ENCODE measurements at places on chromosomes 13 and 19.

DNA sequence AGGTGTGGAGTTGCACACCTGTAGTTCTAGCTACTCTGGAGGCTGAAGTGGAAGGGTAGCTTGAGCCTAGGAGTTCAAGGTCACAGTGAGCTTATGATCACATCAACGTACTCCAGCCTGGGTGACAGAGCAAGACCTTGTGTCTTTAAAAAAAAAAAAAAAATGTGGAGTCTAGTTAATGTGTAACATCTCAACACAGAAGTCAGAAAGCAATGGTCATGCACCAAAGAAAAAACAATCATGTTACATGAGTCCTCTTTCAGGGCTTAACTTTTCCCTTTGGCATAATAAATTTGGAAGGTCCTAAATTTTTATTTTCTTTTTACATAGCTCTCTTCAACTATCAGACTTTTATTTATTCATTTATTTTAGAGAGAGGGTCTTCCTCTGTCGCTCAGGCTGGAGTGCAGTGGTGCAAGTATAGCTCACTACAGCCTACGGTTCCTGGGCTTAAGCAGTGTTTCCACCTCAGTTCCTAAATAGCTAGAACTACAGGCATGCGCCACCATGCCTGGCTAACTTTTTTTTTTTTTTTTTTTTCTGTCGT, 22.3 kb downstream of the SETDB2 start:
- DNase-seq = no peak

DNA sequence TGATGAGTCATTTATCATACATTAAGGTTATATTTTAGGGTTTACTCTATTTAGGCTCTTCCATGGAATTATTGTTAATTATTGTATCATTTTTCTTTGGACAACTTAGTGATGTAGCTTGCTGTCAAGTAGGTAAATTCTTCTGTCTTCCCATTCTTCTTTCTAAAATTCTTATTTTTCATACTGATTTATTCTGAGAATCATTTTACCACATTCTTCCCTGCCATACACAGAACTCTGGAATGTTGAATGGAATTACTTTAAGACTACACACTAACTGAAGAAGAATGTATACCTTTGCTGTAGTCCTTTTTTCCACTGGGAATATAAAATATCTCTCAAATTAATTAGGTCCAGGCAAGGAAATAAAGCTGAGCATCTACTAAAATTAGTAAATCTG, 24.5 kb upstream of the SLC7A1 start:
- no peak for DNase-seq

DNA sequence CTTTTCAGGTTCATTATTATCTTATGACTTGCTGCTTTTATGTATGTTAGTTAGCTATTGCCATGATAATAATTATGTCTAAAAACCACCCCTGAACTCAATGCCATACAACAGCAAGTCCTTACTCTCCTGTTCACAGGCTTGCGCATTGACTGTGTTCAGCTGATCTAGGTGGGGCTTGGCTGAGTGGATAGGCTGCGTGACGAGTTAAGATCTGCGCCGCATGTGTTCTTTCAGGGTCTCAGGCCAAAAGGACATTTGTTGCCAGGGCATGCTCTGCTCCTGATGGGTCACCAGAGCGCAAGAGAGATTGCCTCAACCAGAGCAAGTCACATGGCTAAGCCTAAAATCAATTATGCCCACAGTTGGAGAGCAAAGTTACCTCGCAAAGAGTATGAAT, 859 bp downstream of the ZNF568 start:
- DNase-seq = no peak

- no peak for DNase-seq
Observed at GRCh38 chr19:4390017-4390566, 10.3 kb downstream of the SH3GL1 start.

DNA sequence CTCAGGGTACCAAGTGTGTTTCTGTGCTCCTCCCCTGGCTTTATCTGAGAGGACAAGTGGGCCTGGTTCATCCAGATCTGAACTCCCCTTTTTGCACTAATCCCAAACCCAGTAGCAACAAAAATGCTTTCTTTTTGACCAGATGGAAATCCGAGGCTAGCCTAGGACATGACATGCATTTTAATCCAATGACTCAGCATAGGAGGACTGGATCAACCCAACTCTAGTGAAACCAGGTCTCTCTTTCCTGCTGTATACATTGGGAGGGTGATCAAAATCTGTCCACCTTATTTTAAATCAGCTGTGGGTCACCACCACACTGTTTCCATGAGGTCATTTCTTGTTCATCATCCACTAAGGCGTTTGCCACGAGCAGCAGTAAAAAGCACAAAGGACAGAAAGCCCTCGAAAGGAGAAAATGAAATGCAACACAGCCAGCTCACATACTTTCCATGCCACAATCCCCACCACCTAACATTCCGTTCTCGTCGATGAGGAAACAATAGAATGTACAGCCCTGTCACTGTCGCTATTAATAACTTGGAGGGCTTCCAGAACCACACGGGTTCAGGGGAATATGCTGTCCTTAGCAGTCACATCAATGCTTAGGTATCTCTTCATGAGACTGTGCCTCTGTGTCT, 543.0 kb downstream of the IRS2 start:
- no peak for DNase-seq

GRCh38 chr19:44808463-44809371, at the start of gene BCAM:
BCAM (plus strand) TSS chr19:44809103; CDS start chr19:44809125, 22 bp downstream.
- DNase-seq = no peak

DNA sequence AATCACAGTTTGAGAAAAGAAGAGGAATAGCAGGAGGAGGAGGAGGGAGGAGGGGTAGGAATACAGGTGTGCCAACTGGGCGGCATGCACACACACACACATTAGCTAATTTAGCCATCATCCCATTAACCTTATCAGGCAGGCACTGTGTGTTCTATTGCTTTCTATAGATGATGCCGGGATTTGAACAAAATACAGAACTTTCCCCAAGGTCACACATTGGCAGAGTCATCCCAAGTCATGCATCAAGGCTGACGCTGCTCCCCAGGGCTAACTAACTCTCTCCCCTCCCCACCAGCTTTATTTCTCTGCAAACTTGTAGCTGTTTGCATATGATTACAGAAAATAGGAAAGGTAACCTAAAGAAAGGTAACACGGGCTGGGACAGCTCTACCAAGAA, 83.0 kb downstream of the NUFIP1 start:
- DNase-seq = no peak

DNA sequence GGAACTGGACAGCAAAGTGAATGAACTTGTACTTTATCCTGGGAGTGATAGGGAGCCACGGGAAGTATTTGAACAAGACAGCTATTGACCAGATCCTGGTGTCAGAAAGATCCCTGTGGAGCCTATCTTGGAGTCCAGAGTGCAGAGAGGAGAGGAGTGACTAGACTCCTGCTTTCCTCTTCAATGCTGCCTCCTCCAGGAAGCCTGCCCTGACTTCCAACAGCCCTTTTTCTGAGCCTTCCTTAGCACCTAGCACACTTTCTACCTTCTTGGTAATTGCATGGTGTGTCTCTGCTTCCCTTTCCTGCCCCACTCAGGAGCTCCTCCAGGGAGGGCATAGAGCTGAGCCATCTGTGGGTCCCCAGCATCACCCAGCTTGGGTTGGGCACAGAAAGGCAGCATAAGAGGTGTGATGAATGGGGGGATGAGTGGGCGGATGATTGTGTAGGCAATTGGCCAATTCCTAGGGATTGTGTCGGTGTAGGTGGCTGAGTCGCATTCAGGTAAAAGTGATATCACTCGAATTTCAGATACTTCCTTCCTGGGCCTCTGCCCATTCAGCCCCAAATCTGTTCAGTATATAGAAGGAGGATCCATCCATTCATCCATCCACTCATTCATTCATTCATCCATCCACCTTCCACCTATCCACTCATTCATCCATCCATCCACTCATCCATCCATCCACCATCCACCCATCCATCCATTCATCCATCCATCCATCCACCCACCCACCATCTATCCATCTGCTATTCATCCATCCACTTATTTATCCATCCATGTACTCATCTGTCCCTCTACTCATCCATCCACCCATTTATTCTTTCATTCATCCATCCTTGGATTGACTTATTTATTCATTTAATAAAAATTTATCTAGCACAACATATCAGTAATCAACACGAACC, 26.9 kb downstream of the CYP4F22 start:
- DNase-seq = no peak

DNA sequence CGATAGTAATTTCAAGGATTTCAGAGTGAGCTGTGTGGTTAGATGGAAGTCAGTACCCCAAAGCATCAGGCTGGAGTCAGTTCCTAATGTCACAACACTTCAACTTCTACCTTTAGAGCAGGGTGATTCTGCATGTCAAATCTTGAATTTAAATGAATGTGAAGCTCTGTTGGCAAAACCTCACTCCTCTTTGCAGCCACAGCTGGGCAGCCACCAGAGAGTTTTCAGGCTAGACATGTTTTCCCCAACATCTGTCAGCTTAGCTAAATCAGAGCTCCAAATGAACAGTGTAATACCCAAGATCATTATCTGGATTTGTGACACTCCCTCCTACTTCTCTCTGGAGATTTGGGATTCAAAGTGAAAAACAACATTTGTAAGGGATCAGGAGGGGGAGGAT, 33.7 kb upstream of the OLFM4 start:
- DNase-seq = no peak

- DNase-seq = no peak
Observed at GRCh38 chr19:44865196-44865767, 19.2 kb downstream of the NECTIN2 start.

- DNase-seq = no peak
Observed at GRCh38 chr13:24275041-24275440, 34.3 kb upstream of the C1QTNF9 start.

DNA sequence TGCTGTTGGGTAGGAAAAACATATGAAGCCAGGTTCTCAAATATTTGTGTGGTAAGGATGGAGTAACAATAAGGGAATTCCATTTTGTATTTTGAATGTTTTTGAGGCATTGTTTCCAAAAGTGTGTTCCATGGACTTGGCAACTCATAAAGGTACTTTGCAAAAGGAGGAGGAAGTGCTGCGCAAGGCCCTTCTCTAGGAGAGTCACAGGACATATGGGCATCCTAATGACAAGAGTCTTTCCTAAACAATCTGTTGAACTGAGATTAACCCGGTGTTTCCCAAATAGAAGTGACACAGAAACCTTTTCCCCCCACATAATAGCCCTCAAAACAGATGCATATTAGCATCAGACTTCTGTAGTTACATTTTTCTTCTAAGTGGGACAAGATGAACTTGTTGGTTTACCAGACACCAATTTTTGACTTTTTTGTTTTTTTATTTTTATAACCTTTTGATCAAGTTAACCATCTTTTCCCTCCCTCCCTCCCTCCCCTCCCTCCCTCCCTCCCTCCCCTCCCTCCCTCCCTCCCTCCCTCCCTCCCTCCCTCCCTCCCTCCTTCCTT, 209.3 kb downstream of the PCCA start:
- no peak for DNase-seq

DNA sequence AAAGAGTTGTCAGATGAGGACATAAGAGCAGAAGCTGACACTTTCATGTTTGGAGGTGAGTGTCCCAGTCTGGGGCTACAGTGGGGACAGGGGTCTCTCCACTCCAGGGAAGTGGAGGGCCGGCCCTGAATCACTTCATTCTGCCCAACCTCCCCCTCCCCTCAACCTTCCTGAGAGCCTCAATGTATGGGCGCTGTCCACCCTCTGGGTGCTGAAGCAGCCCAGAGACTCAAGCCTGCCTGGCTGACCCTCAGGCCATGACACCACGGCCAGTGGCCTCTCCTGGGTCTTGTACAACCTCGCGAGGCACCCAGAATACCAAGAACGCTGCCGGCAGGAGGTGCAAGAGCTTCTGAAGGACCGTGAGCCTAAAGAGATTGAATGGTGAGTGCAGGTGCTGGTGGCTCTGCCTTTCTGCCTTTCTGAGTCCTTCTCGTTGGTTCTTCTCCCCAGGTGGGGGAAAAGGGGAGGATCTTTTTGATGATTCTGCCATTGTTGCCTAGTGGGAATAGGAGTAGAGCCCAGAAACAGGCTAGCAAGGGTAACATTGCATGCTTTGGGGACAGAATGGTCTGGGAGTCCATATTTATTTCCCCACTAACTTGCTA, 8.8 kb downstream of the CYP4F8 start:
- DNase-seq = no peak

DNA sequence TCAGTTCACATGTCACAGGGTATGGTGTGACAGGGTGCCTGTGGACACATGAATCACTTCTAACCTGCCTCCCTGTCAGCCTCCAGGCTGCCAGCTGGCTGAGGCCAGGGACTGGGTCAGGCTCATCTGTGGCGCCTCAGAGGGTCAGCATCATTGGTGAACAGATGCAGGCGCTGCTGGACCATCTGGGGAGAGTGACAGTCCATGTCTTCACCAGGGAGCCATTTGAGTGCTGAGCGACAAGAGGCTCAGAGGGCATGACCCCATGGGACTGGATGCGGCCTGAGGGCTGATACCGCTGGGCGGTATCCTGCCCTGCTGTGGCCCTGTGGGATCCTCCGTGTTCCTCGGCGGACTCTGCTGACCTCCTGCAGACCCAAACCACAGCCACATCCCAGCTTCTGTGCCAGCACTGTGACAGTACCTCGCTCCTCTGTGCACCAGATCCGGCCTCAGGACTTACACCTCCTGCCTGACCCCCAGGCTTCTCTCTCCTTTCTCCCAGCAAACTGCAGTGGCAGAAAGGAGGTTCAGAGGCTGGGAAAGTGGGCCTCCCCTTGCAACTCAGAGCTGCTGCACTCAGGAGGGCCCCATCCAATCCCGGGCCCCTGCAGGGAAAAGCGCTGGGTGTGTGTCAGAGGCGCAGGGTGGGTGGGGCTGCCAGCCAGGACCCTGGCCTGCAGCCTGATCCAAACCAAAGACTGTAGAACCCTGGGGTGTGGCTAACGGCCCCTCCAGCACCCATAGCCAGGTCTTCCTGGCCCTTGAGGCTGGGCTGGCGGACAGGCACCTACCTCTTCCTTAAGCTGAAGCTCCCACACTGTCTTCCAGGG, 10.2 kb downstream of the ACTMAP start:
- DNase-seq = no peak

DNA sequence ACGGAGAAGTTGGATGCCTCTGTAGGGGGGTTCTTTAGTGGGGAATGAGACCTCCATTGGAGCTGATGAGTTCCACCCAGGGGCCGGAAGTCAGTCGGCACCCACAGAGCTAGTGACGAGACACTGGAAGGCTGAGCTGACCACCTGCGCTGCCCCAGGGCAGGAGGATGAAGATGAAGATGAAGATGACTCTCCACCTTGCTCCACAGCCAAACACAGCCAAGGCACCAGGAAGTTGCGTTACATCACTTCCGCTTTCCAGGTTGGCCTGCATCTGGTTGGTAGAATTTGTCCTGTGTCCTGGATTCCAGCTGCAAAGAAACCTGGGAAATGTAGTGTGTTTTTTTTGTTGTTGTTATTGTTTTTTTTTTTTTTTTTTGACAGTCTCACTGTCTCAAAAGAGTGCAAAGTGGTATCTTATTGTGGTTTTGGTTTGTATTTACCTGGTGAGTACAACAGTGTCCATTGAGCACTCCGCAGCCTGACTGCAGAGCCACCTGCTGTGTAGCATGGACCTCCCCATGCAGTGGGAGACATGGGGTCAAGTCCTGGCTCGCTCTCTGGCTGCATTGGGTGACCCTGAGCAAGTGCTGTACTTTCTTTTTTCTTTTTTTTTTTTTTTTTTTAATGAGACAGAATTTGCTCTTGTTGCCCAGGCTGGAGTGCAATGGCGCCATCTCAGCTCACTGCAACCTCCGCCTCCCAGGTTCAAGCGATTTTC, 1.9 kb downstream of the TBC1D17 start:
- no peak for DNase-seq
